Chondrocyte (in vitro differentiated cells): ENCODE measurements at places on chromosomes 13 and 19. TPM values are rescaled to one million over a fixed set of nuclear protein-coding genes. Genes with fewer than 3 reads are reported as not detected.

PRTN3 gene
- total RNA-seq, result not detected in 3 replicates

ALOX5AP gene
- 0.57 to 2.1 TPM (median 1.1 TPM) in 3 replicates for total RNA-seq

MAP4K1 gene
- total RNA-seq, result 0.23 to 1.4 TPM (median 1.4 TPM) in 3 replicates

GRCh38 chr19:15934332-15935078 is at the start of gene CYP4F11:
TSS of gene CYP4F11 (minus strand) at chr19:15934529. CDS start at chr19:15934408, 121 bp downstream.
- DNase-seq, result no peak
- H3K27me3 ChIP-seq, result no peaks in the 10 kb centered on the region
- H3K27ac ChIP-seq, result no peak within 1 kb of the TSS
- no peak within 1 kb of the TSS for H3K4me3 ChIP-seq
- no peaks in the 10 kb centered on the region for H3K4me1 ChIP-seq

DNA sequence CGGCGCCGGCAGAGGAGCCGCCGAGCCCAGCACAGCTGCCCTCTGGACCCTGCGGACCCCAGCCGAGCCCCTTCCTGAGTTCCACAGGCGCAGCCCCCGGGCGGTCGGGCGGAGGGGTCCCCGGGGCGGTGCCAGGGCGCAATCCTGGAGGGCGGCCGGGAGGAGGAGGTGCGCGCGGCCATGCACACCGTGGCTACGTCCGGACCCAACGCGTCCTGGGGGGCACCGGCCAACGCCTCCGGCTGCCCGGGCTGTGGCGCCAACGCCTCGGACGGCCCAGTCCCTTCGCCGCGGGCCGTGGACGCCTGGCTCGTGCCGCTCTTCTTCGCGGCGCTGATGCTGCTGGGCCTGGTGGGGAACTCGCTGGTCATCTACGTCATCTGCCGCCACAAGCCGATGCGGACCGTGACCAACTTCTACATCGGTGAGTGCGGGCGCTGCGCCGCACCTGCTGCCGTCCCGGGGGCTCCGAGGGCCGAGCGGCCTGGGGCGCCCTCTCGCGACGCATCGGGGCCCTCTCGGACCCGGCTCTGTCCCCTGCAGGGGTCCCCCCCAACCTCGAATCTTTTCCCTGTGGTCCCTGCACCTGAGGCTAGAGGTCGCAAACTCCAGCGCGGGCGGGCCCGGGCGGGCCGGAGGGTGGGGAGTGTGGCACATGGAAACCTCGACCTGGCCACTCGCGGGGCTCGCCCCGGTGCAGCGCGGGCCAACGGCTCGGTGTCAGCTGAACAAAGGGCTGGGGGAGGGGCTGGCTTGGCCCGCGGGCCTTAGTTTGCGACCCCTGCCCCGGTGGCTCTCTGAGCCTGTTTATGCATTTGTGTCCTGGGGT is at the start of gene KISS1R:
Gene KISS1R, plus strand, starts transcription at position 11 of the 829 bp plus-strand sequence. Its CDS starts 170 bp downstream, at position 181.
- DNase-seq, result peak; percentile 72
- H3K36me3 ChIP-seq, result no peaks in the 10 kb centered on the region

CGB7 gene
- total RNA-seq, result 0.52 to 0.85 TPM in 2 of 3 replicates, not detected in the other

GRCh38 chr13:109348519-109349258 is 437.7 kb downstream of the IRS2 start:
- no peaks in the 10 kb centered on the region for H3K27me3 ChIP-seq
- H3K4me3 ChIP-seq, result no peak overlapping the region
- H3K4me1 ChIP-seq, result peaks cover 32% of the 10 kb centered on the region
- no peak for DNase-seq
- H3K36me3 ChIP-seq, result no peaks in the 10 kb centered on the region

OR10H1 gene
- total RNA-seq, result not detected in 3 replicates

DNA sequence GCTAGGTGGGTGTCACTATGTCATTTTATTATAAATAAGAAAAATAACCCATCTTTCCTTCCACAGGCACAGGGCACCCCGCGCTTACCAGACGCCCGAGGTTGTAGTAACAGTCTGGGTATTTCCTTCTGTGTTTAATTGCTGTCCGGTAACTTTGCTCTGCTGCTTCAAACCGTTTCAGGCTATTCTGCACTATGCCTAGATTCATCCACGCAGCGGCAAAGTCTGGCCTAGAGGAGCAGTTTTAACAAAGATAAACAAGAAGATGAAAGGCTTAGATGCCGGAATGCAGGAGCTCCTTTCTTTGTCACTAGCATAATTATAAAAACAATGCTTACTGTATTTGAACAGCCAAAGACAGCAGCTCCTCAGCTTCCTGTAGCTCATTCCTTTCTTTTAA is 36.9 kb upstream of the GGACT start:
- H3K27ac ChIP-seq, result peak overlapping the region; percentile 25
- peaks cover 8% of the 10 kb centered on the region for H3K4me1 ChIP-seq
- peaks cover 20% of the 10 kb centered on the region for H3K36me3 ChIP-seq
- no peak overlapping the region for H3K4me3 ChIP-seq
- H3K27me3 ChIP-seq, result no peaks in the 10 kb centered on the region

DNA sequence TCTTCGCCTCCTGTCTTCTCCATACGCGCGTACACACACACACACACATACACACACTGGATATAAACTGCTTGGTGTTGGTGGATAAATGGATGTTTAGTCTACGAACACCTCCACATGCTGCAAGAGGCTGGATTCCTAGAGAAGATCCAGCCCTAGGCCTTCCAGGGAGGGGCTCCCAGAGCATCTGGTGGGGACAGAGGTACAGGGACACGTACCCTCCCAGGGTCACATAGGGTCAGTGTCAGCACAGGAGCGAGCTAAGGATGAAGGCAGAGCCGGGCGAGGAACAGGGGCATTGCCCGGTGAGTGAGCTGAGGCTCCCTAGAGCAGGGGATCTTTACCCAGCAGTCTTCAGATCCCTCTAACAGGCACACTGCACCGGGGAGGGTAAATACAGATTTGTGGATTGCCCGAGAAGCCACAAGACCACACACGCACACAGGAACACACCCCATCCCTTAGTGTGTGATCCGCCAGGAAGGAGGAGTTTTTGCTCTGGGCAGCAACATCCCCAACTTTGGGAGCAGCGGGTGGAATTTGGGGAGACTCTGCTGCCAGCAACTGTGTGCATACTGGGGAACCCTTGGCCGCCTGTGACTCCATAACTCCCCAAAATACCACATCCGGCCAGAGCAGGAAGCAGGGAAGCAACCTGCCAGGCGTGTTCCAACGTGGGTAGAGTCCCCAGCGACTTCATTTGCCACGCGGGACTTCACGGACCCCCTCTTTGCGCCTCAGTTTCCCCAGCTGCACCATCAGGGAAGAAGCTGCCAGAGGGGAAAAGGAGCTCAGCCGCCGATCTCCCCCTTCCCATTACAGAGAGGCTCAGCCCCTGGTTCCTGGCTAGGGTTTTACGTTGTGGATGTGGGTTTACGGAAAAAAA is 5.8 kb upstream of the TLE2 start:
- no peak for DNase-seq
- peaks cover 2% of the 10 kb centered on the region for H3K36me3 ChIP-seq
- peaks cover 34% of the 10 kb centered on the region for H3K27me3 ChIP-seq
- peaks cover 20% of the 10 kb centered on the region for H3K4me1 ChIP-seq
- H3K4me3 ChIP-seq, result peak overlapping the region; percentile 83

LGALS7B gene
- total RNA-seq, result not detected in 3 replicates

CADM4 gene
- 5.6 to 7.1 TPM (median 6.1 TPM) in 3 replicates for total RNA-seq

NCR1 gene
- total RNA-seq, result not detected in 3 replicates

GRCh38 chr13:111410232-111411021 is 90.0 kb downstream of the TEX29 start:
- no peaks in the 10 kb centered on the region for H3K4me1 ChIP-seq
- H3K27me3 ChIP-seq, result peaks cover 73% of the 10 kb centered on the region

FSD1 gene
- 8.8 to 13.7 TPM (median 11.6 TPM) in 3 replicates for total RNA-seq

DNA sequence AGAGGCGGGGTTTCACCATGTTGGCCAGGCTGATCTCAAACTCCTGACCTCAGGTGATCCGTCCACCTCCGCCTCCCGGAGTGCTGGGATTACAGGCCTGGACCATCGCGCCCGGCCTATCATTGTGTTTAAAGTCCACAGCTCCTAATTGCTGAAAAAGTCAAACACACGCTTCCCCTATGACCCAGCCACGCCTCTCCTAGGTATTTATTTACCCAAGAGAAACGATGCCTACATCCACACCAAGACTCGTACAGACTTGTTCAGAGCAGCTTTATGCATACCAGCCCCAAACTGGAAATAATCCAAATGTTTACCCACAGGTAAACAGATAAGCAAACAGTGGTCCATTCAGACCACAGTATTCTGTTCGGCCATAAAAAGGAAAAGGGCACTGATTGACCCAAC is 15.1 kb downstream of the ZNRF4 start:
- H3K27me3 ChIP-seq, result peaks cover 13% of the 10 kb centered on the region
- H3K36me3 ChIP-seq, result no peaks in the 10 kb centered on the region
- H3K4me3 ChIP-seq, result no peak overlapping the region
- H3K27ac ChIP-seq, result no peak overlapping the region
- no peak for DNase-seq

- no peak for DNase-seq
- no peaks in the 10 kb centered on the region for H3K36me3 ChIP-seq
- H3K4me3 ChIP-seq, result no peak overlapping the region
- H3K27me3 ChIP-seq, result peaks cover 45% of the 10 kb centered on the region
- H3K4me1 ChIP-seq, result peaks cover 3% of the 10 kb centered on the region
These were observed 314.1 kb downstream of the ZNF536 start for GRCh38 chr19:30686176-30686820.

- no peak overlapping the region for H3K4me3 ChIP-seq
- H3K4me1 ChIP-seq, result peaks cover 66% of the 10 kb centered on the region
- H3K27ac ChIP-seq, result peak overlapping the region; percentile 81
These were observed 25.3 kb downstream of the RASA3 start for GRCh38 chr13:114106991-114107685.

DNA sequence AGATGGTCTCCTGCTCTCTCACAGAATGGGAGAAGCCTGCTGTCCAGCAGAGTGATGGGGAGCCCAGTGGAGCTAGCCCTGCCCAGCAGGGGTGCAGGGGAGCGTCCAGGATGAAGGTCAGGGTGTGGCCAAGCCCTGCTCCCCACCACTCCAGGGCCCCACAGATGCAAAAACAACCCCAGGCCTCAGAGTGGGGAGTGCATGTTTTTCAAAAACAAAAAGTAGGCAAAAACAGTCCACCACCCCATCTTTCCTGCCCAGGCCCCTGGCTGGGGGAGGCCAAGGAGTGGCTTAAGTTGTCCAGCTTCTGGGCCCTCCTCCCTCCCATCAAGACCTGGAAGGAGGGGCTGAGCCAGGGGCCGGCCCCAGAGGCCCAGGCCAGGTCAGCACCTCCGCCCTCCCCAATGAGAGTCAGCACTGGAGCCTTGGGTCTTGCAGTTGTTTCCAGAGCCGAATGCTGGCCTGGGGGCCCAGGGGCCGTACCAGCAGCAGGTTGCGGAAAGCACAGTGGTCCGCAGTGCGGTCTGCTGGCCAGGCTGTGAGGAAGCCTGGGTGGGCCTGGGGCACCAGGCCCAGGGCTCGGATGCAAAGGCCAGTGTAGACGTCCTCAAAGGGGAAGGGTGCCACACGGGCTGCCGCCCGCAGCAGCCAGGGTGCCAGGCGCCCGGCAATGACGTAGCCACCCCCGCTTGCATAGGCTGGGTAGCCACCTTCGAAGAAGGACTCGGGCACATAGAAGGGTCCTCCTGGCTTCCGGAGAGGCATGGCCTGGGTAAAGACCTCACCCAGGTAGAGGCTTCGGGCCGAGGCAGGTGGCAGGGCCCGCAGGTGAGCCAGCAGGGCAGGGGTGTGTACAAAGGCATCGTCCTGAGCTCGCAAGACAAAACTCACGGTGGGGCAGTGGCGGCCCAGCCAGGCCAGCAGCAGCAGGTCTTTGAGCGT is 1.7 kb downstream of the B3GNT8 start:
- no peak for DNase-seq
- peaks cover 10% of the 10 kb centered on the region for H3K4me1 ChIP-seq
- H3K27me3 ChIP-seq, result no peaks in the 10 kb centered on the region
- peaks cover 16% of the 10 kb centered on the region for H3K36me3 ChIP-seq
- H3K4me3 ChIP-seq, result no peak overlapping the region

- peaks cover 6% of the 10 kb centered on the region for H3K36me3 ChIP-seq
- DNase-seq, result no peak
- peak within 1 kb of the TSS; percentile 76 for H3K4me3 ChIP-seq
- peak within 1 kb of the TSS; percentile 22 for H3K27ac ChIP-seq
- H3K27me3 ChIP-seq, result peaks cover 9% of the 10 kb centered on the region
These were observed at the start of gene GAS6 for GRCh38 chr13:113863524-113864272. TSS of gene GAS6 (minus strand) at chr13:113864076. CDS start at chr13:113863920, 156 bp downstream.
